Erythroblast (primary cell): ENCODE measurements at places on chromosomes 12 and 14.

DNA sequence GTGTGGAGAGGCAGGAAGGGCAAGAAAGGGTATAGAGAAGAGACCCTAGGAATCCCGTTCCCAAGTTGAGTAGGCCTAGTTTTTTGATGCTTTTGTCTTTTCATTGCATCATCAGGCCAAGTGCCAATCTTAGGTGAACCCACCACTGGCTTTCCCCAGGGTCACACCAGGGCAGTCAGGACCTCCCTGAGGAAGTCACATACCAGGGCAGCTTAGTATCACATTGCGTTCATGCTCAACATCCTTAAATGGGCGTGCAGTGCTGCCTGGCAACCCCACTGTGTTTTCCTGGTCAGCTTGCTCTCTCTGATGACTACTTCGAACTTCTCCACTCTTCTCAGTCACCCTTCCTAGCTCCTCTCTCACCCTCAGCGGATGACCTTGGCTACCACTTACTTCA lies 9.0 kb downstream of the ASIC1 start:
- DNase-seq = no peak

DNA sequence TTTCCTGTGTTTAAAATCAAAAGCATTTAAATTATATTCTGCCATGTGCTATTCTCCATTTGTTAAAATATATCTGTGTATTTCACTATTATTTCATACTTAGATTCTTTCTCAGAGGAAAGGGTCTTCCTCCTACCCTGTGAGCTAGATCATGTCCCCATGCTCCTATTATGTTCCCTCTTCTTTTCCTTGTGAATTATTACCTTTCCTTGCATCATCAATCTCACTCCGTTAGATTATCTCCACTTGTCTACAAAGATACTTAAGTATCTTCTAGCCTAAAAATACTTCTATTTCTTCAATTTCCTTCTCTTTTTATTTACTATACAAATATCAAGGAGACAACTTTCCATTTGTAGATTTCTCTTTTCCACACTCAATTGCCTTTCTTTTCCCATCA lies 146.5 kb downstream of the FOXG1 start:
- no peak for DNase-seq

- no peak for DNase-seq
Measured at GRCh38 chr12:51915951-51916350, 8.6 kb downstream of the ACVRL1 start.

GRCh38 chr14:103132381-103133209 lies 9.3 kb downstream of the TNFAIP2 start:
- no peak for DNase-seq

DNA sequence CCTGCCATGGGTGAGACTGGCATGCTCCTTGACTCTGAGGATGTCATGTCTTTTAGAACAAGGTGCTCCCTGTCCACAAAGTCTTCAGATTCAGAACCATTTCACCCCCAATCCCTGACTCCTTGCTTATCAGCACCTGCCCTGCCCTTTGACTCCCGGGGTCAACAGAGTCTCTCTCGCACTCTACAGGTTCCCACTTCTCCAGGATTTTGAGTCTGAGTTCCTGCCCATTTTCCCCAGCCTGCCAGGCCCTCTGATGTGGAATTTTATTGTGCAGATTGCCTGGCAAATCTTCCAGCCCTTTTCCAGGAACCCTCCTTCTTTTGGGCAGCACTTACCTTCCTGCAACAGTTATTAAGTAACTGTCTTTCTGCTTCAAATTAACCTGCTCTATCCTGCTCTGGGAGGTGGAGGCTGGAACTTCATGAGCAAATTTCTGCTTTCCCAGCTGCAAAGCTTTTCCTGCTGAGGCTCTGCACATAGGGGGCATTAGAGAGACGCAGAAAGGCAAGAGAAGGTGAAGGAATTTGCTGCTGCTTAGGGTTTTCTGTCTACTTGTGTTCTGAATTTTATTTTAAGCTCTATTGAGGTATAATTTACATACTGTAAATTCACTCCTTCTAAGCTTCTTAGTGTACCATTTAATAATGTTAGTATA lies 259.1 kb downstream of the PCNX1 start:
- DNase-seq = peak; percentile 9

GRCh38 chr14:54754623-54755386 lies 147.8 kb downstream of the GCH1 start:
- peak; percentile 96 for DNase-seq

GRCh38 chr12:14416658-14417057 lies 51.2 kb downstream of the ATF7IP start:
- peak; percentile 82 for DNase-seq

DNA sequence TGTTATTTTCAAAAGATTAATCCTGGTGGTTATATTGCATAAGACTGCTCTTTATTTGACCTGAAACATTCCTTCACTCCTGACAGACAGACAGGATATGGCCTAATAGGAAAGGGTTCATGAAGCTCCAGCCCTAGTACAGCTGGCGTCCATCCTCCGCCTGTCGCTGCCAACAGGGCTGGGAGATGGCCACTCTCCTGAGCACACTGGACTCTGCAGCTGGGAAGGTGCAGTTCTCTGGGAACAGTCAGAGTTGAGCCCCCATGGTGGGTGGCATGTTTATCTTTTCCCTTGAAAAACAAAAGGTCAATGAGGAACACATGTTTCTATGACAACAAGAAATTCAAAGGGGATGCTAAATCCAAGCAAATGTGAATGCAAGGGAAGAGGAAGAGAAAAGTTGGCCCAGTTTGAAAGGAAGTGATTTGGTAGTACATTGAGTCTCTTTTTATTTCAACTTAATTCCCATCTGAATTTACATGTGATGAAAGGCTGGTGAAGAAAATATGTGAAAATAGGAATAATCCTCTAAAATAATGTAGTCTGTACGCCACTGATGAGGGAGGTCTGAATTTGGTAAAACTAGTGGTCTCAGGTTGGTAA lies 89.9 kb upstream of the DCN start:
- DNase-seq = no peak

- DNase-seq = no peak
Measured at GRCh38 chr14:55780156-55780946, 200.3 kb downstream of the KTN1 start.

DNA sequence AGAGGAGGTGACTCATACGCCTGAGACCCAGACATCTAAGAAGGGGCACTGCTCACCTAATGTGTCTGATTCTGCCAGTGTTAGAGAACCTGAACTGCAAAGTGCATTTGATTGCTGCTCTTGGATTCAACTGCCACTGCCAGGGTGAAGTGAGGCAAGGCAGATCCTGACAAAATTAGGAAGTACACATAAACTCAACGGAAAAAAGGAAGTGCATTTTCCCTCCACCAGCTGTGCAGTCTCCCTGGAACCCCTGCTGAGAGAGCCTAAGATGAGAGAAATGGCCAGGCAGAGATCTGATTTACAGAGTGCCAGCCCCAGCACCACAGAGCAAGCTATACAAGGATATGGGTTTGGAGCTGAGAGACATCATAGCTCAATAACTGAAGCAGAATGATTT lies 215.3 kb downstream of the SEC23A start:
- DNase-seq = no peak

- DNase-seq = no peak
Measured at GRCh38 chr14:94424371-94424770, 28.2 kb downstream of the SERPINA11 start.

GRCh38 chr14:67360470-67361206 lies 510 bp downstream of the EIF2S1 start:
- peak; percentile 69 for DNase-seq

DNA sequence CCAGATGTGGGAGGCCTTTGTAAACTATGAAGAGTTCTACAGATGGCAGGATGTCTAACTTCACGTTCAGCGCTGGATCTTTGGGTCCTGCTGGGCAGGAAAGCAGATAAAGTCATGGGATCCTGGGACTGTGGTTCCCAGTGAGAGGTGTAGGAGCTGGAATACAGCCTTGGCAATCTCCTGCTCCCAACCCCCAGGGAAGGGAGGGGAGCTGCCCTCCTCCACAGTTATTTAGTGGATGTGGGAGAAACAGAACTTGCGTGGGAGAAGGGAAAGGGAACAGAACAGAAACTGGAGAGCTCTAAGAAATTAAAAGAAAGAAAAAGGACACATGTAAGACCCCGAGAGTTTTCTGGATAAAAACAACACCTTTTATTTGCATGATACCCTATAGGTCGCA lies 37.0 kb downstream of the NUAK1 start:
- no peak for DNase-seq

GRCh38 chr12:2824541-2824940 lies 10.3 kb downstream of the NRIP2 start:
- no peak for DNase-seq

GRCh38 chr14:64970776-64971477 lies 1.2 kb downstream of the RAB15 start:
- DNase-seq = no peak

DNA sequence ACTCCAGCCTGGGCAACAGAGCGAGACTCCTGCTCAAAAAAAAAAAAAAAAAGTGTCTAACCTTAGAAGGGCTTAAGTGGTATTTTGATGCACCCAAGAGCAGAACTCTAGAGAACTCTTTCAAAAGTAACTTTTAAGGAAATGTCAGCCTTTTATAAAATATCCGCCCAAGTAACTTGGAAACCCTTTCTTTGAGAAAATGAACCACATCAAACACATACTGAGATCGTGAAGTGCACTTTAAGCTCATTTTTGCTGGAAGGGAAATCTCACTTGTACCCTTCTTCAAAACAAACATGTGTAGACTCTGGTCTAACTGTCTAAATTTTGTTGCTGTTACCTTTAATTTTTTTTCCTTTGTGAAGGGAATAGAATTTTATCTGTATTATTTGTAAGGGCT lies 5.5 kb downstream of the C12orf56 start:
- no peak for DNase-seq

DNA sequence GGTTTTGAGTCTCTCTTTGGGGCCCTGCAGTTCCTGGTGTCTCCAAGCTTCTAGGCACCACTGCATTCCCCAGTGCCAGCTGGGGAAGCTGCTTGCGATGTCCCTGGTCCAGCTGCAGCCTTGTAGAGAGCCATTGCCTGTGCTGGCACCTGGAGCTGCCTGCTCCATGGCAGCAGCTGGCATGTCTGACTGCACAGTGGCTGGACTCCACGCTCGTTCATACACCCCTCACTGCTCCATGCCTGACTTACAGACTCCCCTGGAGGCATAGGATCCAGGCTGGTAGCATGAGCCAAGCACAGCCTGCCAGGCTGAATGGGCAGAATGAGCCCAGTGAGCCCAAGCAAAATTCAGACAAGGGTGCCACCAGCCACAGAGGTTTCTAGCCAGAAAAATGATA lies 21.8 kb upstream of the WDR20 start:
- no peak for DNase-seq

DNA sequence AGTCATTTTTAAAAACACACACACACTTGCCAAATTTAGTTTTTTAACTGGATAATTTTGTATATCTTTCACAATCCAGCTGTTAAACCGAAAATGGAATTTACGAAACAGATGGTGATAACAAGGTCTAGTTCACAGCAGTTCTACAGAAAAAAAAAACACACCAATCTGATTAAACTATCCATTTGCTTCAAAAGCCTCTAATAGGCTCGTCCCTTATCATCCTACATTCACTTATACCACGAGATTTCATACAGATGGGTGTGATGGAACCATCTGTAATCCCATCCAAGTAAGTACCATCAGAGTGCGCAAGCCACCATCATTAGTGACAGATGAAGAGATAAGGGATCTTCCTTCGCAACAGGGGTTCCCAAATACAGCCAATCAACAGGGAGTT lies 20.1 kb downstream of the GCH1 start:
- no peak for DNase-seq

- no peak for DNase-seq
Measured at GRCh38 chr12:124849382-124849781, 14.3 kb downstream of the SCARB1 start.

DNA sequence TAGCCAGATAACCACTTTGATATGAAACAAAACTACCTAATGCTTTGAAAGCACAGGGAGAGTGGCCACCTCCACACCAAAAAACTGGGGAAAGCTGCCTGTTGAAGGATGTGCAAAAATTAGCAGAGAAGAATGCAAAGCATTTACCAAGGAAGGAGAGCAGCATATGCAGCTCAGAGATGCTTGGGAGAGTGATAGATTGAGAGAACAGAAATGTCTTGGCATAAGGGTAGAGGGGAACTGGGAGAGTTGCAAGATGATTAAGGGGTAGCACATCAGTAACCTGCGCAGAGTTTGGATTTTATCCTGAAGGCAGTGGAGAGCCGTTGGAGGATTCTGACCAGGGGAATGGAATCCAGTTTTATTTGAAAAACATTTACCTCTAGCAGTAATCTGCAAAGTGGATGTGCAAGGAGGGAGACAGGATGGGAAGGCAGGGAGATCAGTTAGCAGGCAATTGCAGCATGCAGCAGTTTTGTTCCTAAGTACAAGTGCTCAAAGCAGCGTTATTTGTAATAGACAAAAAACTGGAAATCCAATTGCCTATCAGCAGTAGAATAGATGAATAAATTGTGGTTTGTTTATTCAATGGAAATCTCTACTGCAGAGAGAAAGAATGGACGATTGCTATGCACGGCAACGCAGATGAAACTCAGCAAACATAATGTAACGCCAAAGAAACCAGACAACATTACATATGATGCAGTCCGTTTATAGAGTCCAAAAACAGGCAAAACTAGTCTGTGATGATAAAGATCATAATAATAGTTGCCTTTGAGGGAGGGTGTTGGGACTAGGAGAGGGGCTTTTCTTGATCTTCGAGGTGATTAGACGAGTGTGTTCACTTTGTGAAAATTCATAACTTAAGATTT lies 81.5 kb downstream of the BHLHE41 start:
- DNase-seq = no peak

DNA sequence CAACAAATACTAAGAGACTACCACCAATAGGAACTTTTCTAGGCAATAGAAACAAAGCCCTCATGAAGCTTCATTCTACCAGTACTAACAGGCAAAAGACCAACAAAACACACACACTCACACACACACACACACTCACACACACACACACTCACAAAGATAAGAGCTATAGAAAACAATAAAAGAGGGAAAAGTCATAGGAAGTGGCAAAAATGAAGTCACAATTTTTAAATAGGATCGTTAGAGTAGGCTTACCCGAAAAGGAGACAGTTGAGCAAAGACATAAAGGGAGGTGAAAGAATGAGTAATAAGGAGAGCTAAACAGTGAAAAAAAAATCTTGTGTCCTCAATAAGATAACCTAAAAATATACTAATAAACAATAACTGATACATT lies 66.5 kb downstream of the C2CD5 start:
- no peak for DNase-seq

GRCh38 chr14:68956724-68957123 lies 22.4 kb downstream of the ACTN1 start:
- no peak for DNase-seq

DNA sequence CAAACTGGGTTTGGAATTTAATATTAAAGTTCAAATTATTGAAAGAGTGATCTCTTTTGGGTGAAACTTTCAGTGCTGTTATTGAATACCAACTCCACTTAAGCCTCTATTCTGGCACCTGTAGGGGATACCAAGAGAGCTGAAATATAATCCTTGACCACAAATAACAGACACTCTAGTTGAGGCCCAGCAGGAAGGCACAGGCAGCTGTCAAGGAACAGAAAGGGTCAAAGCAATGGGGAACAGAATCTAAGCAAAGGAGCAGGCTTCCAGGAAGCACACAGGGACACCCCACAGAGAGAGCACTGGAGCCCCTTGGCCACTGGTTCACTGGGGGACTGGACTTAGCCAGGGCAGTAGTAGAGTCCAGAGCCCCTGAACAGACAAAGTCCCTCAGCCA lies 120.9 kb upstream of the SFSWAP start:
- DNase-seq = no peak
